ENCODE measurements at places on chromosomes 11 and 22. TPM values are rescaled to one million over a fixed set of nuclear protein-coding genes. Genes with fewer than 3 reads are reported as not detected.
A peak's percentile ranks its signal among the peaks of the same experiment; 100 is the strongest.

Gene DRD4
- not detected for total RNA-seq

GRCh38 chr11:109851780-109852390 lies 241.3 kb upstream of the ZC3H12C start:
- DNase-seq, result no peak

Gene ASRGL1
- total RNA-seq, result 68.0 TPM

GRCh38 chr11:3006505-3007260 lies 14.6 kb upstream of the NAP1L4 start:
- no peak for DNase-seq

Gene LINC01488
- total RNA-seq, result not detected

- peak; percentile 81 for DNase-seq
Measured at GRCh38 chr22:35638410-35638809, 9.8 kb upstream of the APOL6 start.

DNA sequence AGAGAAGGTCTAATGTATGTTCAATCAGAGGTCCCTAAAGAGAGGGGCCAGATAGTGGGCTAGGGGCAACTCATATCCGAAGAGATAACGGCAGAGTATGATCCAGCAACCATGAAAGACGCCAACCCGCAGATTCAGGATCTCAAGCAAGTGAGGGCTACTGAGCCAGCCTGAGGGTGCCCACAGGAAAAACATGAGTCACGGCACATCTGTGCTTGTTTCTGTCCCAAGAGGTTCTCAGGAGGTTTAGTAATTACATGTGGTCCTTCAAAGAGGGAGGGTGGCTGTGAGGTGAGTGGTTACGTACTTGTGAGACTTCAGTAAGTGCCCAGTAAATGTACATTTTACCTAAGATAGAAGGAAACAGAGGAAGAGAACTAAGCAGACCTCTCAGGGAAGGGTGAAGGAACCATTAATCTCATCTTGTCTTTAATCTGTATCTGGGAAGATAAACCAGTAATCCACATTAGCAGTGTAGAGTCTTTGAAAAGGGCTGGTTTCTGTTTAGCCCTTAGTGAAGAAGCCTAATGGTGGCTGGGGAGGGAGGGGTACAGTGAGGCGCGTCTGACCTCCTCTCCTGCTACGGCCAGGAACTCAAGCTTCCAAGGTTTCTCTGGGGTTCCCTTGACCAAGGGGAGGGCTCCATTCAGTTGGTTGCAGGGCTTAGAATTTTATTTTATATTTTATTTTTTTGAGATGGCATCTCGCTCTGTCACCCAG lies 10.2 kb downstream of the SIRT3 start:
- DNase-seq, result peak; percentile 82

- no peak for DNase-seq
Measured at GRCh38 chr11:1988667-1989317, 8.8 kb downstream of the H19 start.

DNA sequence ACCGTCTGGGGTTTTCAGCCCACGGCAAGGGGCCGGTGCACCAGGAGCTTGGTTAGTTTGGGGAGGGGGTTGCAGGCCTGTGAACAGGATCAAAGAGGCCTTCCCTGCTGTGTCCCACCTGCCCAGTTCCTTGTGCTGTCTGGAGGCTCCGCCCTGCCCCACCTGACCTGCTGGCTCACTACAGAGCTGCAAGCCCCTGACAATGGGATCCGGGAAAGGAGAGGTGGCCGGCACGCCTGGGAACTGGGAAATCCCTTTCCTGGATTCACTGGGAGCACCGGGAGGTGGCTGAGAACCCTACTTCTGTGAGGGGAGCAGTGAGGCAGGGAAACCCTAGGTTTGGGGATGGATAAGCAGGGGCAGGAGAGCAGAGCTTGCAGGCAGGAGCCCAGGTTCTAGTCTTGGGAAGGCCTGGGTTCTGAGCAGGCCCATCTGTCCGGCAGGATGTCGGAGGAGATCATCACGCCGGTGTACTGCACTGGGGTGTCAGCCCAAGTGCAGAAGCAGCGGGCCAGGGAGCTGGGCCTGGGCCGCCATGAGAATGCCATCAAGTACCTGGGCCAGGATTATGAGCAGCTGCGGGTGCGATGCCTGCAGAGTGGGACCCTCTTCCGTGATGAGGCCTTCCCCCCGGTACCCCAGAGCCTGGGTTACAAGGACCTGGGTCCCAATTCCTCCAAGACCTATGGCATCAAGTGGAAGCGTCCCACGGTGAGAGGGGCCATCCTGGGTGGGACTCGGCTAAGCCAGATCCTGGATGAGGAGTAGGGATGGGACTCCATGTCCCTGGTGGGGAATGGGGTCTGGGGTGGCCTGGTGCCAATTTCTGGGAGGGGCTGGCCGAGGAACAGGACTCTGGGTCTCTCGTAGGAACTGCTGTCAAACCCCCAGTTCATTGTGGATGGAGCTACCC lies 786 bp downstream of the CAPN1 start:
- peak; percentile 27 for DNase-seq

DNA sequence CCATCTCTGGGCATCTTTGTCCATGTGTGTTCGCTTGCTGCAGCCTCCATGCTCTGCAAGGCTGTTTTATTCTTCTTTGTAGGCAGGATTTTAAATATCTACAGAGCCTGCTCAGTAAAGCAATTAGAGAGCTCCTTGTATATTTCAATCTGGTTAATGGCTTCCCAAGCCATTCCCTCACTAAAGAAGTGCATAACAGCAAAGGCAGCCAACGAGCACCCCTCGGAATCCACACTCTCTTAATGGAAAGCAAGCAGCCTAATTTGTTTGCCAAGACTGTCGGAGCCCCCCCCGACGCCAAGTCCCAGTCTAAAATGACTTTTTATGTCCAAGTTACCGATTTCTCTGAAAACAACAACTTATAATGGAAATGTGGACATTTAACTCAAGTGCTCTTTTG lies 123.6 kb downstream of the ARL14EP start:
- no peak for DNase-seq

DNA sequence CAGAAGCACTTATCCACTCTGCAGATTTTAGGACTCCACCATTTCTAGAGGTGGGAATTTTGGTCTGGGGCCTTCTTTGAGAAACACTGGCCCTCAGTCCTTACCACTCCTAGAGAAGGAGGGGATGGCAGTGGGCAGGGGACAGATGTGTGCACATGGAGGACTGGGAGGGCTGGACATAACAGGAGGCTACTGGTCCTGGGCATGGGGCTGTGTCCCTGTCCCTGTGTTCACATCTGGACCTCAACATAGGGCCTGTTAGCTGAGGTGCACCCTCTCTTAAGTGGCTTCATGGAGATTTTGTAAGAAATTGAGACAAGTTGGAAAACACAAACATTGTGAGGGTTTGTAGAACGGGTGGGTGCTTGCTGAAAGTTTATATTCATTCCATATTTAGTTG lies 103.4 kb downstream of the ATXN10 start:
- DNase-seq, result no peak

DNA sequence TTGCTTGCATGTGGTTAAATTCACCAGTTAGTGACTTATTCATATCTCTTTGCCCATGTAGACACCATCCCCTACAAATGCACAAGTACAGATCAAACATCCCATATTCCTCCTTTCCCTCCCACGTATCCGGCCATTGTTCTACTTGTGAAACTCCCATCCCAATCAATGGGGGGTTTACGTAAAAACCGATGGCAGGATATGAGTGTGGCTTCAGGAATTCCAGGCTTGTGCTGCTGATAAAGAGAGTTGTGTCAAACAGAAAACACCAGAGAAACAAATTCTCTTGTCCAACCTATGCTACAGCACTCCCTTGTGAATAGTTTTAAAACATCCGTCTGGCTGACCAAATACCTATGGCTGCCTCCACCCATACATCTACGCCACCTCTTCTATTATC lies 15.5 kb downstream of the FLI1 start:
- DNase-seq, result peak; percentile 91

GRCh38 chr22:24498824-24499223 lies 3.7 kb downstream of the UPB1 start:
- no peak for DNase-seq

DNA sequence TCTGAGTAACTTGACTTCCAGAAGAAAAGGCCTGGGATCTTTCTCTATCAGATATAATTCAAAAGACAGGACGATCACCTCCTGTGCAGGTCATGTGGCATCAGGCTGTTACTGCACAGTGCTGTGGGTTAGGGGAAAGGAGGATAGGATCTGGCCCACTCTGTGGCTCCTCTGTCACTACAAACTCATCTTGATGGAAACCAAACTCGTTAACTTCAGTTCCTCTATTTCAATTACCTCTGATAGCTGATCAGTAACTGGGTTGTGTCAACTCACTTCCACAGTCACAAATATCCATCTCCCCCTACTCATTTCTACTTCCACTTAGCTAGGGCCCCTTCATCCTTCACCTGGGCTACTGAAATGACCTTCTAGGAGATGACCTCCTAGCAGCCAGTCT lies 95.2 kb downstream of the RCN1 start:
- DNase-seq, result no peak

- DNase-seq, result no peak
Measured at GRCh38 chr22:25472382-25472781, 92.1 kb upstream of the GRK3 start.

- DNase-seq, result no peak
Measured at GRCh38 chr11:61503135-61503770, 5.3 kb upstream of the LRRC10B start.

DNA sequence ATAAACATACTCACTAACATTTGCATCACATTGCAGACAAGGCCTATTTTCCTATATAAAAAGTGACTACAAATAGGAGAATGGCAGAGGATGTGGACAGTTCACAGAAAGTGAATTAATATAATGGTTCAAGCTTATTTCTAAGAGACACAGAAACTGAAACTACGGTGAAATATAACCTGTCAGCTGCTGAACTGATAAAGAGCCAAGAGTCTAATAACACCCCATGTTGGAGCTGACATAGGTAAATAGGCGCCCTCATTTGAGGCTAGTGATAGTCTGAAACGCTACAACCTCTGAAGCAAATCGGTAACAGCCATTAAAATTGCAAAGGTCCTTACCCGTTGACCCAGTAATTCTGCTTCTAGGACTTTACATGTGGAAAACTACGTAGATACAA lies 14.0 kb downstream of the AP1B1 start:
- DNase-seq, result no peak

- no peak for DNase-seq
Measured at GRCh38 chr11:35141071-35141470, 2.1 kb downstream of the CD44 start.

Gene OR8G5
- total RNA-seq, result not detected

- DNase-seq, result peak; percentile 62
Measured at GRCh38 chr11:72735495-72736027, 16.6 kb downstream of the ARAP1 start.

DNA sequence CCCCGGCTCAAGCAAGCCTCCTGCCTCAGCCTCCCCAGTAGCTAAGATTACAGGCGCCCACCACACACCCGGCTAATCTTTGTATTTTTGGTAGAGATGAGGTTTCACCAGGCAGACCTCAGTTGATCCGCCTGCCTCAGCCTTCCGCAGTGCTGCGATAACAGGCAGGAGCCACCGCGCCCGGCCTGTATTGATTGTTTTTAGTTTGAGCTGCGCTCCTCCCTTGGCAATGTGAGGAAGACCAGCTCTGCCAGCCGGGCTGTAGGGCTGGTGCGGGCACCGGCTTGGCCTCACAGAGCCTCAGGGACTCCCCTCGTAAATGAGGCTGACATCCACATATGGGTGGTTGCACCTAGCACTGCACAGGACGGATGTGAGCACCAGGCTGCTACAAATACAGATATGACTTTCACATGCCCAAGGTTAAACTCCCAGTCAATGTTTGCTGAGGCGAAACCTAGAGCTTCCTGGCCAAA lies 7.5 kb upstream of the SLC2A11 start:
- DNase-seq, result no peak

Gene GAS2L1
- 10.0 TPM for total RNA-seq

- DNase-seq, result no peak
Measured at GRCh38 chr11:47617417-47617809, 23.2 kb upstream of the C1QTNF4 start.

DNA sequence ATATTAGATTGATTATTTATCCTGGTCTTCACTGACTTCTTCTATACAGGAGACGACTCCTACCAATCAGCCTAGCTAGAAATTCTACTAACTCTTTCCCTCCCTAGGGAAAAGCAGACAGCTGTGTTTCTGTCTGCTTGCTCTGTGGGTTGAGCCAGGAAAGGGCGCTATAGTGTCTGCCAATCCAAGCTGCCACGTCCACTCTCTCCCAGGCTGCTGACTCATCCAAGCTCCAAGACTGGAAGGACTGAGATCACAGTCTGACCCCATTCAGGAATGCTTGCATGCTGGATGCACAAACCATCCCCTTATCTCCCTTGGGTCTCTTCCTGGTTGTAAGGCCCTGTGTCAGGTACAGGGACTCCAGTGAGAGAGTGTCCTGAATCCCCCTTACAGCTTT lies 955.6 kb downstream of the OPCML start:
- DNase-seq, result peak; percentile 93

DNA sequence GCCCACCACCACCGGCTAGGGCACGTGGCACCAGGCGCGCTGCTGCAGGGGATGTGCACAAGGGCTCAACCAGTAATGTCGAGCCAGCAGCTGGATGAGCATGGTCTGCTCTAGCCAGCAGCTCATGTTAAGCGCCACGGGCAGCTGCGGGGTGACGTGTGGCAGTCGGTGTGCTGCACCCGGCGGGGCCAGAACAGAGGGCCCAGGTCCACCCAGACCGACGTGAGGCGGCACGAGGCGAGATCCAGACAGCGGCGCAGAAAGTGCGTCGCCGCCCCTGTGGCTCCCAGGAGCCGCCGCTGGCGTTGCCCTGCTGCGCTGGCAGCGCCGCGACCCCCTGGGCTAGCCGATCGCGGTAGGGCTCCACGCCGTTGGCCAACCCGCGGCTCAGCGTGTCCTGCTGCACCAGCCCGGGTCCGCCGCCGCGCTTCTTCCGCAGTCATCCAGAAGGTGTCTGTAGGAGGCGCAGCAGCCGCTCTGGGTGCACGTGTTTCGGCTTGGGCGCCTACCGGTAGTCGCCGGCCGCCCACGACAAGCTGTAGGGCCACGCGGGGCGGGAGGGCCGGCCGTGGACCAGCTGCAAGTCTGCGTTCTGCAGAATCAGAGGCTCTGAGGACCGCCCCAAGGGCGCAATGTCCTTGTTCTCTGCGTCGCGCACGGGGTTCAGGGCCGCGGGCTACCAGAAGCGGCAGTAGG lies 4.6 kb upstream of the GALR3 start:
- peak; percentile 41 for DNase-seq

DNA sequence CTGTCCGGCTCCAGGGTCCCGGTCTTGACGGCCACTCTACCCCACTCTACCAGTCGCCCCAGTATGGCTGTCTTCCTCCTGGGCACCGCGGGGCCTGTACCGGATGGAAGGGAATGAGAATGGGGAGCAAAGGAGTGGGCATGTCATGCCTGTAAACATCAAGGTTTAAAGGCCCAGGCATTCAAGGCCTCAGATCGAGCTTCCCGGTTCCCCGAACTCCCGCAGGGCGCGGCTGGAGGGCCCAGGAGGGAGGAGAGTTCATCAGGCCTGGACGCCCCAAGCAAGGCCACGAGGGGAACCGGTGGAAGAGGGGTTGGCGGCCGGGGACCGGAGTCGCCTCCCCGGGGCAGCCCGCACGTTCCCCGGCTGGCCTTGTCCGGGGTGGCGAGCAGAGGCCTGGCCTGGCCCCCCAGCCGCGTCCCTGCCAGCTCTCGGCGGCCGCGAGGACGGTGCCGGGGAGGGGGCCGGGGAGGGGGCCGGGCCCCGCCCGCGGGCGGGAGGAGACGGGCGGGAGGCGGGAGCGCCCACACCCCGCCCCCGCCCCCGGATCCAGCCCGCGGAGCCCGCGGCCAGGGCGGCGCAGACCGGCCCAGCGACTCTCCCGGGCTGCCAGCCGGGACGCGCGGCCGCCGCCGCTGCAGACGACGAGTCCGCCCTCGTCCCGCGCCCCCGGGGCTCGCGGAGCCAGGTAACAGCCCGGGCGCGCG lies at the start of gene CDC42EP1:
TSS of gene CDC42EP1 (plus strand) at position 580 of the 707 bp plus-strand sequence. CDS start 5,870 bp downstream, outside the sequence.
- DNase-seq, result peak; percentile 57

- DNase-seq, result no peak
Measured at GRCh38 chr11:94140154-94140655, 11.6 kb downstream of the PANX1 start.

Gene PATE2
- total RNA-seq, result 0.29 TPM

Data from Daoy (cell line).